ENCODE measurements at places on chromosomes 4 and X.

DNA sequence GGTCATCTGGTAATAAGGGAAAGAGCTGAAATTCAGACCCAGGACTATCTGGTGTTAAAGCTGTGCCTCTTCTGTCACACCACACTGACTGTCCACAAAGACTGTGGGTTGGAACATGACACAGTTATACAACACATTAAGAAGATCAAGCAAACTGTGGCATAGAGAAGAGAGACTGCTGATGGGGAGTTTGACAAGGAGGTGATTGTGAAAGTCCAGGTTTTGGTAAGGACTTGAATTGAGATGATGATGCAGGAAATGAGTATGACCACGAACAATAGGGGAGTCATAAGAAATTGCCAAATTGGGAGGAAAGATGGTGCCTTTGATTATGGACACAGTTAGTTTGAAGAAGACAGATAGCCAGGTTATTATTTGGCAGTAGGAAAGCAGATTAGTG is 163.4 kb downstream of the PDGFRA start:
- peaks cover 4% of the 10 kb centered on the region for H3K27me3 ChIP-seq
- no peaks in the 10 kb centered on the region for H3K4me1 ChIP-seq
- H3K36me3 ChIP-seq = no peaks in the 10 kb centered on the region
- no peak for DNase-seq

DNA sequence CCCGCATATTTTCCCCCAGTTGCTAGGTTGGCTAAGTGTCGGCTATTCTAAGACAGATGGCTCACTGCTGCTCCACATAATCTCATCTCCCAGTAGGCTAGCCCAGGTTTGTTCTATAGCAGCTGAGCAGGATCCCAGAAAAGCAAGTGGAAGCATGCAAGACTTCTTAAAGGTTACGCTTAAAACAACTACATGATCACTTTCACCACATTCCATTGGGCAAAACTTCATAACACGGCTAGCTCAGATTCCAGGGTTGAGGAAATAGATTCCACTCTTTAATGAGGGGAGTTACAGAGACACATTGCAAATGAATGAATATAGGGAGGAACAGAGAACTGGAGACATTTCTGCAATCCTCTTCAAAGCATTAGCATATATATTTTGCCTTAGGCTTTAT is 12.9 kb upstream of the RAB33B start:
- no peak overlapping the region for H3K4me3 ChIP-seq
- peaks cover 2% of the 10 kb centered on the region for H3K4me1 ChIP-seq
- no peak overlapping the region for H3K27ac ChIP-seq
- peaks cover 26% of the 10 kb centered on the region for H3K36me3 ChIP-seq
- H3K27me3 ChIP-seq = no peaks in the 10 kb centered on the region

- H3K4me1 ChIP-seq = peaks cover 51% of the 10 kb centered on the region
- peaks cover 27% of the 10 kb centered on the region for H3K36me3 ChIP-seq
Observed at GRCh38 chr4:38815885-38816782, 11.5 kb upstream of the TLR1 start.

GRCh38 chr4:188275686-188276085 is 136.4 kb downstream of the TRIML1 start:
- H3K4me1 ChIP-seq = no peaks in the 10 kb centered on the region
- no peak overlapping the region for H3K27ac ChIP-seq
- peaks cover 2% of the 10 kb centered on the region for H3K27me3 ChIP-seq
- H3K36me3 ChIP-seq = no peaks in the 10 kb centered on the region
- no peak overlapping the region for H3K4me3 ChIP-seq
- DNase-seq = no peak

- no peak for DNase-seq
- no peak overlapping the region for H3K4me3 ChIP-seq
- H3K36me3 ChIP-seq = no peaks in the 10 kb centered on the region
- no peaks in the 10 kb centered on the region for H3K27me3 ChIP-seq
Observed at GRCh38 chr4:156939801-156940200, 31.8 kb downstream of the PDGFC start.
